Stimulated activated CD4-positive, alpha-beta T cell treated with anti-CD3 and anti-CD28 coated beads, Interleukin-12 subunit alpha, Interleukin-12 subunit beta, amount 100 ng/mL, for 48 hours (primary cell): ENCODE measurements at places on chromosomes 12 and 14.

- no peak for DNase-seq
Observed at GRCh38 chr14:51444353-51445000, 204.4 kb downstream of the TMX1 start.

DNA sequence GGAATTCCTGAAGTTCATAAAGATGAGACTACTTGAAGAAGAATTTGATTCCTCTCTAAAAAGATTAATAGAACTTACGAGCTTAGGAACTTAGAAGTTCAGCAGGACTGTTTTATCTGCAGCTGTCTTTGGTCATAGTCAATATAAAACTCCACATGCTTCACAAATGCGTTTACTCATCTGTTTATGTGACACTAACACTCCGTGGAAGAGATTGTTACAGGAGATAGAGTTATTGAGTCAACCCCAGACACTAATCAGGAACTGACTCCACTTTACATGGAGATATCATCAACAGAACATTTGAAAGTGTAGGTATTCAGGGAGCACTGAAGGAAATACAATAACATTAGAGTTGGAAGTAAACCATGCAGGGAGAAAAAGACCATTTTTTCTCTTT lies 92.8 kb downstream of the LRFN5 start:
- no peak for DNase-seq

- DNase-seq: no peak
Observed at GRCh38 chr12:52964556-52965336, 15.8 kb downstream of the KRT18 start.

DNA sequence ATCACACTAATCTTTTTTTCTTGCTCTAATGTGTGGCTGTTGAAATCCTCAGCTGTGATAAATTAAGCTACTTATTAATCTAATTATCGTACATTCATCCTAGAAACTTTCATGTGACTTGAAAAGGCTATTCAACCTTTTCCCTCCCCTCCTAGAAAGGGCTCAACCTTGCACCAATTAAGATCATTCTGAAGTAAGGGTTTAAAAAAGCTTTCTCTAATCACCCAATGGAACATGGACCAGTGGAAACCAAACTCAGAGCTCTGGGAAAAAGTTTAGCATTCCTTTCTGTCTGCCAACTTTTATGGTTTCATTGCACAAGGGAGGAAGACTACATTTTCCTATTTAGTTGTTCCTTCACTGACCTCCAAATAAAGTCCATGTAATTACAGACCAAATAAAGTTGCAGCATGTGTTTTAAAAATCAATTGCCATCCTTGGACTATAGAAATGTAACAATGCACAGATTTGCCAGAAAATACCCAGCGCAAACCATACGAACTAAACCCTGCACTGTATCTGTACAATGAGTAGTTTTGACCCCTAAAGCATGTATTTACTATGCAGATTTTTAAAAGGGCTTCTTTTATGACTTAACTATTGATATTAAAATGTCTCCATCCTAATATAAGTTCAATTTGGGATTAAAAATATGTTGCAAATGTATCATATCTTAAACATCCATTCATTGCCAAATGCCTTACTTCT lies 142.6 kb upstream of the OTX2 start:
- DNase-seq: no peak

DNA sequence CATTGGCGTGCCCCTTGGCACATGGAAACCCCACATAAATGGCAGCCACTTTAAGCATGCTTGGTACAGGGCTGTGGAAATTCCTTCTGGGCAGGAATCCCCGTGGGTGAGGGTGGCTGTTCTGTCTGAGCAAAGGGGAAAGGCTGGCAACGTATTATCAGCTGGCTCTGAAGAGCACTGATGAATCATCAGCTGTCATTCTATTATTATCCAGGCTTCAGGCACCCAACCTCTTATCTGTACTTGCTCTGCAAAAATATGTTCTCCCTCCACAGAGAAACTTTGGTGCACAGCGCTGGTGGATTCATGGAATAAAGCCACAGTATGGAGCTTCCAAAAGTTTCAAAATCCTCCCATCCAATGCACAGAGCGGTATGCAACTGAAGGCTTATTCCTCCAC lies 167.1 kb downstream of the TBX5 start:
- DNase-seq: no peak

GRCh38 chr12:90910958-90911357 lies 44.0 kb downstream of the CCER1 start:
- DNase-seq: no peak

- no peak for DNase-seq
Observed at GRCh38 chr14:33063521-33063920, 124.8 kb downstream of the NPAS3 start.

GRCh38 chr14:74573421-74574089 lies 38.5 kb downstream of the LTBP2 start:
- DNase-seq: no peak

DNA sequence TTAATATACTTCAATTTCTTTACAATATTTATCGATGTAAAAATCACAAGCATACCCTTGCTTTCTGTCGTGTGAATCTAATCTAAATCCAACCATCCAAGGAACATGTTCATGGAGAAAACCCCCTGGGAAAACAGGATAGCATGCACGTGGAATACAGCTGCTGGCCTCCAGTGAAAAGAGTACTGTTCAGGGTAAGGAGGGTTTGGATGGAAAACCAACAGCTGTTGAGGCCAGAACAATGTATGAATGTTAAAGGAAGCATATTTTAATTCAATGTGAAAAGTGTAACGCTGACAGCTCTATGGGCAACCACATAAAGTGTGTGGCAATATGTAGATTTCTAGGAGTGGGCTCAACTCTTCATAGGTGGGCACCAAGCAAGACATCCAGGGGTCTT lies 344.0 kb downstream of the TMEM132D start:
- DNase-seq: no peak

DNA sequence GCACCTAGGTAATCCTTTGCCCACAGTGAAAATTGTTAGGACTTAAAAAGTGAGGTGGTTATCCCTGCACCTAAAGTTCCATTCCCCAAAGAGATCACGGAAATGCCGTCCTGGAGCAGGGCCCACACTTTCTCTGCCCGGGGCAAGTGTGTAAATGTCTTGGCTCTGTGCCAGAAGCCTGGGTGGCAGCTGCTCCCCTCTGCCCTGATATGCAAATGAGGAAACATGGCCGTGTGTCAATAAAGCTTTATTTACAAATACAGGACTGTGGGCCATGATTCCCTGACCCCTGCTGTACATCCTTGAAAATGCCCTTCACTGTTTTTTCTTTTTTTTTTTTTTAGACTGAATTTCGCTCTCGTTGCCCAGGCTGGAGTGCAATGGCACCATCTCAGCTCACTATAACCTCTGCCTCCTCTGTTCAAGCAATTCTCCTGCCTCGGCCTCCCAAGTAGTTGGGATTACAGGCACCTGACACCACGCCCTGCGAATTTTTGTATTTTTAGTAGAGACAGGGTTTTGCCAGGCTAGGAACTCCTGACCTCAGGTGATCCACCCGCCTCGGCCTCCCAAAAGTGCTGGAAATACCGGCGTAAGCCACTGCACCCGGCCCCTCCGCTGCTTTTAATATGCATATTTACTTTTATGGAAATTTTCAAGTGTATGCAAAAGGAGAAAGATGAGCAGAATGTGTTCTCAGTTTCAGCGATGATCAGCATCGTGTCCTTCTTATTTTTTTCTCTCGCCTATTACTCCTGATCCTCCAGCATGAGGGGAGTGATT lies 75.5 kb downstream of the GALNT9 start:
- no peak for DNase-seq

DNA sequence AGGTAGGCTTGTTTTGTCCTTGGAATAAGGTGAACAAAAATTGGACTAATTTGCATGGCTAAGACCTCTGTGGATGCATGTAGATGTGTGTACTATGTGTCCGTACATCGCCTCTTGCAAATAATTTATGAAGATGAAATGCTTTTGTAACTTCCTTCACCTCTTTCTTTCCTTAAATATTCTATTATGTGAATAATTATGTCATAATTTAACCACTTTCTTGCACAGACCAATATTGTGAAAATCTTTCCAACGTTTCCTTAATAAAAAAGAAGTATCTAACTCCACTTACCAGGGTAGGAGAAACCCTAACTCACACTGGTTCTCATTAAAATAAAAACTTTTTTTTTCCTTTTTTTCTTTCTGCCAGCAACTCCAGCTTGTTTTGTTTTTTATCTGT lies 4.0 kb downstream of the NANOG start:
- no peak for DNase-seq

- peak; percentile 46 for DNase-seq
Observed at GRCh38 chr12:68374307-68374982, 42.3 kb upstream of the MDM1 start.

DNA sequence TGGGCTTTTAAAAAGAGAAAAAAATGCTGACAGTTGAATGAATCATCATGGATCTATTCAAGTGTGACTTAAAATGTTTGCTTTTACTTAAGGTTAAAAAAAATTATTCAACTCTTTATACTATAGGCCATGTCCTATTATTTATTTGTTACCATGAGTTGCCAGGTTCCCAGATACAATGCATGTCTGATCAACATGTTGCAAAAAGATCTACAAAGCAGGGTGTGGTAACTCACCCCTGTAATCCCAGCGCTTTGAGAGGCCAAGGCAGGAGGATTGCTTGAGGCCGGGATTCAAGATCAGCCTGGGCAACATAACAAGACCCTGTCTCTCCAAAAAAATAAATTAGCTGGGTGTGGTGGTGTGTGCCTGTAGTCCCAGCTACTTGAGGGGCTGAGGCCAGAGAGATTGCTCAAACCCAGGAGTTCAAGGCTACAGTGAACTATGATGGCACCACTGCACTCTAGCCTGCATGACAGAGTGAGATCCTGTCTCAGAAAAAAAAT lies 460.8 kb downstream of the BCAT1 start:
- DNase-seq: no peak

GRCh38 chr12:3705354-3705675 lies 47.6 kb downstream of the CRACR2A start:
- DNase-seq: no peak

DNA sequence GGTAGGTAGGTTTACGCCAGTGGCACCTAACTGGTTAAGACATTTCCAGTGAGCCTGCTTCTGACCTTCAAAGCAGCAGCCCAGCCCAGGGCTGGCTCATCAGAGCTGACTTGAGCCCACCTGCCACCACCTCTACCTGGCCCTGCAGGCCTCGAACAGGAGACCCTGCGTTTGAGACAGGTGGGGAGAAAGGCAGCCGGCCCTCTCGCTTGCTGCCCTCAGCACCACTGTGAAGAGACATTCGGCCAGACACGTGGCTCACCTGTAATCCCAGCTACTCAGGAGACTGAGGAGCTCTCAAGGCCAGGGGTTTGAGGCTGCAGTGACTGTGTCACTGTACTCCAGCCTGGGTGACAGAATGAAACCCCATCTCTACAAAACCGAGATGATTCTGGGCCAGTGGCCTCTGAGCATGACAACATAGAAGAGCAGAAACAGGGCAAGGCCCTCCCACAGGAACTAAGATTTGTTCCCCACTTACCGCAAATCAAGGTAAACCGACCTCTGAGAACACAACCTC lies 74.2 kb downstream of the TESC start:
- no peak for DNase-seq

- no peak for DNase-seq
Observed at GRCh38 chr12:857611-858010, 91.9 kb downstream of the RAD52 start.

GRCh38 chr12:45498645-45499044 lies 230.9 kb upstream of the ARID2 start:
- no peak for DNase-seq

- peak; percentile 49 for DNase-seq
Observed at GRCh38 chr12:1117970-1118563, 127.0 kb downstream of the ERC1 start.

GRCh38 chr12:5305886-5306545 lies 125.9 kb upstream of the NTF3 start:
- DNase-seq: no peak

GRCh38 chr14:70073924-70074566 lies 114.7 kb downstream of the SLC8A3 start:
- peak; percentile 50 for DNase-seq

DNA sequence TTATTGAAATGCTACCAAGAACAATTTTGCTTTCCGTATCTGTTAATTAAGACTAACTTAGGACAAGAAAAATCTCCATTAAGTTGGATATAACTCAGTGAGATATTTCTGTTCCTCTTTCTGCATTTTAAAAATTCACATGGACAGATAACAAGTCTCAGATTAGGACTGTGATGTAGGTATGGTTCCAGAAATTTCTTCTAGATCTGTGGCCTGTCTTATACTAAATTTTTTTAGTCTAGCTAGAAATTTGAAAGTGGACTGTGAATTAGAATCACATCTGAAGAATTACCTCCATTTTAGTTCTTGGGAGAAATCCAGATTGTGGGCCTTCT lies 41.6 kb downstream of the USP15 start:
- no peak for DNase-seq

DNA sequence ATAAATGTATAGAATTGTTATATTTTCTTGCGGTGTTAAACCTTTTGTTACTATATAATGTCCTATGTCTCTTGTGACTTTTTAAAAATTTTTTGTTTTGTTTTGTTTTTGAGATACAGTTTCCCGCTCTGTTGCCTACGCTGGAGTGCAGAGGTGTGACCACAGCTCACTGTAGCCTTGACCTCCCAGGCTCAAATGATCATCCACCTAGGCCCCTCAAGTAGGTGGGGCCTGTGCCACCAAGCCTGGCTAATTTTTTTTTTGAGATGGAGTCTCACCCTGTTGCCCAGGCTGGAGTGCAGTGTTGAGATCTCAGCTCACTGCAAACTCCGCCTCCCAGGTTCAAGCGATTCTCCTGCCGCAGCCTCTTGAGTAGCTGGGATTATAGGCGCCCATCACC lies 26.5 kb upstream of the RCOR1 start:
- no peak for DNase-seq
